ENCODE measurements at places on chromosomes 5 and 9.

- no peak for DNase-seq
These were observed 367.6 kb downstream of the GLIS3 start for GRCh38 chr9:3931996-3932906.

- no peak for DNase-seq
These were observed 33.8 kb downstream of the KCNIP1 start for GRCh38 chr5:170537451-170538095.

GRCh38 chr9:129895376-129896268 lies 60.4 kb downstream of the USP20 start:
- no peak for DNase-seq

DNA sequence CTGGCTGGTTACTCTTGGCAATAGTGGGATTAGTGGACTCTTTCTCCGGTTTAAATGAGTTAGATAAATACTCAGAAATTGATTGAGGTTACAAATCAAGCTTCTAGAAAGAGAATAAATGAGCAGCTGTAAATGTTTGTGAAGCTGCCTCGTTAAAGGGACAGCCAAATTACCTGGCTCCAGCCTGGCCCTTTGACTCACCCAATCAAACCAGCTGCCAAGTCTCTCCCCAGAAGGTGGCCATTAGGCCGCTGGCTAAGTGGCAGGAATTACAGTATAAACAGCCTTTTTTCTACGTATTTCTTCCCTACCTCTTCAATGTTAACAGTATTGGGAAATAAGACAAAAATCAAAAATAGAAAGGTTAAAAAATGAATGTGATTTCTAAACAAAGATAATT lies 46.0 kb upstream of the SRFBP1 start:
- no peak for DNase-seq

- DNase-seq: no peak
These were observed 194.1 kb downstream of the GNA14 start for GRCh38 chr9:77453825-77454647.

Measured in stimulated activated CD4-positive, alpha-beta T cell treated with anti-CD3 and anti-CD28 coated beads, Interleukin-1b, Interleukin-23, amount 100 ng/mL, for 1 hour (primary cell).